CD4-positive, alpha-beta T cell treated with Interleukin-17A for 4 hours (primary cell): ENCODE measurements at places on chromosomes 12 and 14.

- DNase-seq: no peak
Observed at GRCh38 chr12:93541578-93542225, 30.8 kb upstream of the SOCS2 start.

DNA sequence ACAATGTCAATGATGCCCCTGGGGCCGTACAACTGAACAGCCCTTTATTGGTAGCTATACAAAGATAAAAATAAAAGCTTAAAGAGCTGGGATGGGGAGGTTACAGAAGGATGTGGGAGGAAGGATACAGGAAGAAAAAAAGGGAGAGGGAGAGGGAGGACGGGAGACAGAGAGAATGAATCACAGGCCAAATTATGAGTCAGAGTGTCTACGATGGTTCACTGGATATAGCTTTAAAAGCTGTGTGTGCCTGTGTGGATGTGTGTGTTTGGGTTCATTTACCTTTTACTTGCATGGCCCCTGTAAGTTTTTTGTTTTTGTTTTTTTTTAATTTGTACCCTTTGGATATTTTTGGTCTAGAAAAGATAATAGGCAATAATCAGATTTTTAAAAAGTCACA is 111.9 kb downstream of the CCDC60 start:
- DNase-seq: no peak

DNA sequence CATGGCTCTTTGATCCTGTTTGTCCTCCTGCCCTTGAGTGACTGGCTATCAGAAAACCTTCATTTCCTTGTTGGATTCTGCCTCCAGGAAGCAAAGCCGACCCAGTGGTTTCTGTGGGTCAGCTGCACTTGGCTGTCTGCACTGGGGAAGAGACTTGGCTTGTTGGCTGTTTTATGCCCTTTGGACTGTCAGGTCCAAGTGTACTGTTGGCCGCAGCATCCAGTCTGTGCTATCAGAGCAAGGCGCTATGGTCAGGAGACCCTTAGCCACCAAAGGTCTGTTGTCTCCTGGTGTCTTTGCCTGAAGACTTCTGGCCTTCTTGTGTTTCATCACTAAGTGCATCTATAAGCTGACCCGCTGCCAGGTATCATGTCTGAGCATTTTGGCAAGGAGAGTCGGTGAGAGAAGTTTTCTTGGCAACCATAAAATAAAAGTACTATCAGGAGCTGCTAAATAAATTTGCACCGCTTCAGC is 177.4 kb upstream of the HIF1A start:
- no peak for DNase-seq

DNA sequence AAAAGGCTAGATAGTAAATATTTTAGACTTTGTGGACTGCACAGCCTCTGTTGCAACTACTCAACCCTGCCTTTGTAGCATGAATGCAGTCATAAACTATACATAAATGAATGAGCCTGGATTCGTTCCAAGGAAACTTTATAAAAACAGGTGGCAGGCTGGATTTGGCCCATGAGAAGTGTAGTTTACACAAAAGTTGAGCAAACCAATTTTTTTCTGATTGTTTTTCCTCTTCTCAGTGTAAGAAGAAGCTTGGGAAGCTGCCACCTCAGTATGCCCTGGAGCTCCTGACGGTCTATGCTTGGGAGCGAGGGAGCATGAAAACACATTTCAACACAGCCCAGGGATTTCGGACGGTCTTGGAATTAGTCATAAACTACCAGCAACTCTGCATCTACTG is 9.5 kb downstream of the OAS1 start:
- no peak for DNase-seq

DNA sequence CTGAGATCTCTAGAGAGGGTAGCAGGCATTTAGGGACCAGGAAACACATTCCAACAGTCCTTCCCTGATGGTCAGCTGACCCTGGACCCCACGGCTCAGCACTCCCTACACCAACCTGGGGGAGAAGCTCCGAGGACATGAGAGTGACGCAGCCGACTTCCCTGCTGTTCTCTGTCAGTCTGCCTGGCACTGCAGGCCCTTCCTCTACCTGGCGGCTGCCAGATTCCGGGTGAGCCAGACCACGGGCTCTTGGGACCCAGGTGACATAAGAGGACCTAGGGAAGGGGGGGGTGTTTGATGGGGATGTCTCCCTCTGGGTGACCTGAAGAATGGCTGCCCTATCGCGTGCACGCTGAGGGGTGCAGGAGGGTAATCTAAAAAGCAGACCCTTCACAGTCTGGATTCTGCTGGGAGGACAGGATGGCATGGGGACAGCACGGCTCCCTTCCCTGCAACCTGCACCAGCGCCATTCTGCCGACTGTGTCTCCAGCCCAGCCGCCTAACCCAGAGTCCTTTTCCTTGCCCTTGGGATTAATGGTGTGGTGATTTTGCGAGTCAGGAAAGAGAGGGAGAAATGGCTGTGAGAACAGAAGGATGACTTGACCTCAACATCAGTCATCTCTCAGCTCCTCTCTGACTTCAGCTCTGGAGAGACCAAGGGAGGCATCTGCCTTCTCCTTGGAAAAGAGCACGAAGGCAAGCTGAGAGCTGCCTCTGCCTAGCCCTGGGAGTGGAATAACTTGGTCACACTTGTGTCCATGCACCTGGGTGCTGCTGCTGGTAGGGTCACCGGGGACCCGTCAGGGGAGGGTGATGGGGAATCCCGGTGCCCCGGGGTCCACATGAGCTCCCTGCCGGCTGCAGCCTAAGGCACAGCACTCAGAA is 158.5 kb downstream of the CALM1 start:
- no peak for DNase-seq

DNA sequence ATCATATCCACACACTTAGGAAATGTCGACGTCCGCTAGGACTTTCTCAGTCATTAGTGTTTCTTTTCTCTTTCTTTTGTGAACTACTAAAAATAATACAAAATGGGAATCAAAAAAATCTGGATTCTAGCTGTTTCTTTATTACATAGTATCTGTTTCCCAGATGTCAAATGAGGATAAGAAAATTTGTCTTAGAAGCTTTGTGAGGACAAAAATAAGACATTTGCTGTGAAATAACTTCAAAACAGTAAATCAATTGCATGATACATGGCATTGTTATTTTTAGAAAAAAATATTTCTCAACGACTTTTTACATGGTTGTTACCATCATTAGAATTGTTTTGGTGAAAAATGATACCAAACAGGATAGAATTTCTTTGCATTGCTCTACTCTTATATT is 71.4 kb upstream of the IFNG-AS1 start:
- DNase-seq: no peak

- DNase-seq: no peak
Observed at GRCh38 chr14:91885113-91885712, 17.9 kb upstream of the TC2N start.

DNA sequence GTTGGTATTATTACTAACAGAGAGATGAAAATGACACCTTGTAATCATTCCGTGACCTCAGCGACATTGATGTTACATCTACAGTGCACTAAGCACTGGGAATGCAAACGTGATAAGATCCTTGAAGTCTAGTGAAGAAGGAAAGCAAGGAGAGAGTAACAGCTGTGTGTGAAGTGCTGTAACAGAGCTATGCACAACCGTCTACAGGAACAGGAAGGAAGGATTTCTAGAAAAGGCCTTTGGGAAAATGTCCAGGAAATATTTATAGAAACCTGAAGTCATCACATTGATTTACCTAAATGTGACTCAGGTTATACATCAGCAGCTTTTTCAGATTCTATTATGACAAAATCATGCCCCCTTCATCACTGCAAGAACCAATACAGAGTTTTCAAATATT is 304.2 kb upstream of the AMIGO2 start:
- DNase-seq: no peak

GRCh38 chr14:60250257-60251035 is 1.4 kb downstream of the PPM1A start:
- DNase-seq: no peak

DNA sequence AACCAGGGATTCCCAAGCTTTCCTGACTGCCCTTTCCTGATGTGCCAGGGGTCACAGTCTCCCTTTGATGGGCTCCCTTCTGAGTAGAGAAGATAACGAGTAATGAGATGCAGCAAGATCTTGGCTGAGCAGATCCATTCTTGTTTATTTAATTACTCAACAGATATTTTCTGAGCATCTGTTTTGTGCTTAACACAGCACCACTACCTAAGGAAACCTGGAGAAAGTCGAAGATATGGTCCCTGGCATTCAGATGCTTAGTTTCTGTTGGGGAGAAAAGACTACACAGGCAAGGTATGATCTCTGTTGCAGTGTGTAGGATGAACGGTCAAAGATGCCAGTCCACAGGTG is 3.9 kb downstream of the AJUBA start:
- no peak for DNase-seq

- no peak for DNase-seq
Observed at GRCh38 chr12:43951286-43951685, 115.4 kb downstream of the TMEM117 start.

DNA sequence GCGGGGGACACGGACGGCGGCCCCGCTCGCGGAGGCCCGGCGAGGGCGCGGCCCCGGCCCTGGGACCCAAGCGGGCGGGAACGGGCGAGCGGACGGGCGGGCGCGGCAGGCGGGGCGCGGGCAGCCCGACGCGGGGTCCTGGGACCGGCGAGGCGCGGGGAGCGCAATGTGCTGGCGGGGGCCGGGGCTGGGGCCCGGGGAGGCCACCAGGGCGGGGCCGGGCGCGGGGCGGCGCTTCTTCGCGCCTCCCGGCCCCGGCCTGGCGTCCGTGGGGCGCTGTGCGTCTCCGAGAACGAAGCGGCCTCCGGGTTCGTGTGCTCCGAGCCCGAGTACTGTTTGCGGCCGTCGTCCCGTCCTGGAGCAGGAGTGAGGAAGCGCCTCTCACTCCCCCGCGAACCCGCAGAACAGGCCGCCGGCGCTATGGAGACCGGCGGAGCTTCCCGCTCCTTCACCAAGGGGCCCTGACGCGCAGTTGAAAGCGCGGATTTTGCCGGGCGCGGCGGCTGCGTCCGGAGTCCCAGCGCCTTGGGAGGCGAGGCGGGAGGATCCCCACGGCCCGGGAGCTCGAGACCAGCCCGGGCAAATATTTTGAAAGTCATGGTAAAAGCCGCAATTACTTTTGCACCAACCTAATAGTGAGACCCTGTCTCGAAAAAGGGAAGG is 420 bp upstream of the ANKLE2 start:
- DNase-seq: peak; percentile 92

DNA sequence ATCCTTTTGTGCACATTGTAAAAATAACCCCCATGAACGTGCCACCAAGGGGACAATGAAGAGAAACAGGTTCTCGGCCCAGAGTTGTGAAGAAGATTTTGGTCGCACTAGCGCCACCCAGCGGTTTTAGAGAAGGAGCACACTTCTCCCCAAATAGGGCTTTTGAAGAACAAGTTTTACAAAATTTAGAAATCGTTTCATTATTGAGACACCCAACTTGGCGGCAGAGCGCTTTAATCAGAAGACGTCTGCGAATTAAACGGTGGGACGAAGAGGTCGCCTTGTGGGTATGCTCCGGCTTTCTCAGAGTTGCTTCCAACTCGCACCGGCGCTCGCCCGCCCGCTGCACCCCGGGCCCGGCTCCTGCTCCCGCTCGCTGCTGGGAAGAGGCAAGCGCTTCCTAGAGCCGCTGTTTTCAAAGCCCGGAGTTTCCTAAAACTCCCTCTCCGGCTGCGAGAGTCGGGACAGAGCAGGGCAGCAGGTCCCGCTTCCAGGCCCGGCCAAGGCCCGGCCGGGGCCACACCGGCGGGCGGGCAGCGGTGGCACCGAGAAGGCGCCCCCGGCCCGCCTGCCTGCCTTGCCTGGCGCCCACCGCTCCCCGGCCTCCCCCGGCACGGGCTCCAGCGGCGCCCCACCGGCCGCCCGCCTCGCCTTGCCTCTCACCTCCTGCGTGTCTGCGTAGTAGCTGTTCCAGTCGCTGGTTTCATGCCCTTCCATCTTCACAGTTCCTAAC is 645 bp downstream of the FOXA1 start:
- no peak for DNase-seq

GRCh38 chr14:99621948-99622347 is 17.9 kb upstream of the CCDC85C start:
- DNase-seq: no peak

DNA sequence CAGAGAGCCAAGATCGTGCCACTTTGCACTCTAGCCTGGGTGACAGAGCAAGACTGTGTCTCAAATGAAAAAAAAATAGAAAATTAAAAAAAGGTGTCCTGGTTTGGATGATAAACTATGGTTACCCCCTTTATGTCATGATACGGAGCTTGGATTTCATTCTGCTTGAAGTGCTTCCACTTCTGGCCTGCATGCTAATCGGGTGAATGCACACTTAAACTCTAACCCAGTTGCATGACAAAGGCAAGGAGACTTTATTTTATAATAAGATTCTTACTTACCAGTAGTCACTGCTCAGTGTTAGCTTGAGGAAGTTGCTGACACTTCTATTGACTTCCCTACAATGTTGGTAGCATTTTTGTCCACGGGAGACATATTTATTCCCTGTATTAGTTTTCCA is 24.3 kb downstream of the CFAP54 start:
- no peak for DNase-seq

GRCh38 chr12:54379398-54380201 is 4.9 kb downstream of the ZNF385A start:
- peak; percentile 94 for DNase-seq

- DNase-seq: no peak
Observed at GRCh38 chr14:98952593-98953350, 319.2 kb downstream of the BCL11B start.

DNA sequence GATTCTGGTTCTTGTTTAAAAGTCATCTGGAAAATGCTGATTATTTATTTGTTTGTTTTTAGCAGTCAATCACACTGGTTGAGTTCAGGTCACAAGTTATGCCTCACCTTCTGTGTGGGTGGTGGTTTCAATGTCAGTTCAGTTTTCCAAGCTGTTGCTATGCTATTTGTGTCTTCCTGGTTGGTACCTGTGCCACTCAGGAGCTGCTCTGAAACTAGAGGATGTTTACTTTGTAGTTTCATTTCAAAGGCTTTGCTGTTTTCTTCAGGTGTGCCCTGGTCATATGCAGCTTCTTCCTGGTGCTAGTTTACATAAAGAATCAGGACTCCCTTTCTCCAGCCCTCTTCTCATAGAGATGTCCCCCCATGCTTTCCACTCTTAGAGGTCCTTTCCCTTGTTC is 75.7 kb upstream of the PPP4R3A start:
- no peak for DNase-seq

GRCh38 chr12:44240186-44240585 is 404.3 kb downstream of the TMEM117 start:
- DNase-seq: no peak

DNA sequence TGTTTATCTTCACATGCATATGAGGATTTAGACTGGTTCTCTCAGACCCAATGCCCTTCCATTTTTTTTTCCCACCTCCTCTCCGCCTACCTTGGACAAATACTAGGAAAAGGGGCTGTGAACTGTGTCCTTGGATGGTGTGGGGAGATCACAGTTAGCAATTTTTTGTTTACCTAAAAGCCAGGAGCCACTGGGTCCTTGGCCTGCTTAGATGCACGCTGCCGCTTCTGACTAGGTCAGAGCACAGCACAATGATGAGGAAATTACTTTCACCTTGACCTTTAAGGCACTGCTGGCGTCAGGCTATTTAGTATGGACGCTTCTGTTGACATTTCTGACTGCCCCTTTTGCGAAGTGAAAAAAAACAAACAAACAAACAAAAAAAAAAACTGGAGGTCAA is 1.9 kb downstream of the CCDC38 start:
- DNase-seq: no peak
